Stimulated activated CD8-positive, alpha-beta memory T cell treated with anti-CD3 and anti-CD28 coated beads, Interleukin-4, amount 100 ng/mL, for 24 hours (primary cell): ENCODE measurements at places on chromosomes 3 and 15.

- DNase-seq, result no peak
These were observed 135.2 kb downstream of the TP63 start for GRCh38 chr3:189766416-189766815.

DNA sequence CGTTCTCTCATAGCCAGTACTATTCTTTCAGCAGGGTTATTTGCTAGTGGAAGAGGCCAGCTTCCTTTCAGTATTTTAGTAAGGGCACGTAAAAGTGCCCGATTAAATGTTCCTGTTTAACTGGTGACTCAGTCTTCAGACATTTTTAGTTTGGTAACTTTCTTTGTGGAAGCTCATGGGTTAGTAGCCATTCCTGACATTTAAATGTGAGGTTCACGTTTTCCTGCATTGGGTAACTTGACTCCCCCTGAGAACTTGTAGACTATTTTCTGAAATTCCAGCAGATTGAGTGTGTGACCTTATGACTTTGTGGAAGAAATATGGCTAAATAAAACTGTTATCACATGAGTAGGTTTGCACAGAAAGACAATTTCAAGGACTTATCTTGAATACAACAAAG lies 16.9 kb downstream of the ABHD2 start:
- DNase-seq, result no peak

- DNase-seq, result no peak
These were observed 40.5 kb downstream of the DPPA2 start for GRCh38 chr3:109275702-109276293.

- DNase-seq, result no peak
These were observed 4.1 kb downstream of the MINAR1 start for GRCh38 chr15:79436037-79436780.

DNA sequence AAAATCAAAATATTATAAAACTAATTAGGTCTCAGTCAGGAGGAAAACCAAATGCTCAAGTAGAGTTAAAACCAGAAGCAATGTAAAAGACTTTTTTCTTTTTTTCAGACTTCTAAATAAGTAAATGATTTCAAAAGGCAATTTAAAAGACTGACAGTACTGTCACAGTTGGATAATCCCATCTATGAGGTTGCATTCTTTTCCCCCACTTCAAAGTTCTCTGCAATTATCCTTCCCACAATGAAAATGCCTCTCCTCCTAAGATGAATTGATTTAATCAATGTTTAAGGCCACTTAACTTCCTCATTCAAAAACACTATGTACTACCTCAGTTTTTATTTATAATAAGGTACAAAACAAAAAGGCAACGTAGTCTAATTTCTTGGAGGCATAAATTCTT lies 8.1 kb downstream of the MRPL3 start:
- DNase-seq, result no peak

GRCh38 chr3:188326968-188327367 lies 173.0 kb downstream of the LPP start:
- no peak for DNase-seq

DNA sequence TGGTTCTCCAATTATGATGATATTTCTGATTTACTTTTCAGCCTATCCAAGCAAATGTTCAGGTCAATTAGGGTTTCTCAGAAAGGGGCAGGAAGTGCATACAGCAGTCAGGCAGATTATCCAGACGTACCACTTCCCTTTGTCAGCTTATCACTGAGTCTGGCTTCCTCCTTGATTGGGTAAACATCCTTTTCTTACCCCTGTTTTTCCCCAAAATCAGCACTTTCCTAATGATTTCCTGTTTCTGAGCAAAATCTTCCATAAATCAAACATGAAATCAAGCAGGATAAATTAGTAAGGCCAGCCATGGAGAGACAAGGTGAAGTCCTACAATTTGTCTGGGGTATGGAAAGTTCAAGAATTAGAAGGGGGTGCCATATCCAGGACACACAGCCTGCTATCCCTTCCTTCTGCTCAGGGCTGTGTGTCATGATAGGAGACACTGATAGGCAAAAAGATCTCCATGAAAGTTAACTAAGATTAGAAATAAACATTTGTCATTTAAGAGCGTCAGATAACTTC lies 29.0 kb downstream of the ADIPOQ start:
- DNase-seq, result no peak

DNA sequence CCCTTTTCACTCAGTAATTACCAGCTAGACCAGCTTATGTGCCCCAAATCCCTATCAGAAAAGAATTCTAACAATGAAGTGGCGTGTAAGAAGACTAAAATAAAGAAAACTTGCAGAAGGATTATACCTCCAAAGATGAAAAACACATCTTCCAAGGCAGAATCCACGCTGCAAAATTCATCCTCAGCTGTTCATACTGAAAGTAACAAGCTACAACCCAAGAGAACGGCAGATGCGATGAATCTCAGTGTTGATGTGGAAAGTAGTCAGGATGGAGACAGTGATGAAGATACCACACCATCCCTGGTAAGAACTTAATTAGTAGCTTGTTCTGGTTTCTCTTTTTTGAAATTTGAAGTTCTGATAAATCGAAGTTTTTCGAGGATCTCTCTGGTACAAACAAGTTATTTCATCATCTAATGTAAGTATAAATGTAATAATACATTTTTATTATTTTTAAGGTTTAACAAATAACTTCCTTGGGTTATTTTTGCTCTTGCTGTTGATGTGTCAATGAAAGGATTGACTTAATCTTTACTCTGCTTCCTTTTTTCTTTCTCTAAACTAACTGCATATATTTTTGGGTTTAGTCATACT lies 1.4 kb downstream of the WDR76 start:
- DNase-seq, result no peak

- DNase-seq, result no peak
These were observed 7.7 kb downstream of the SUCLG2 start for GRCh38 chr3:67646586-67647234.

- DNase-seq, result no peak
These were observed 80.8 kb downstream of the SLC49A4 start for GRCh38 chr3:122875547-122876127.

DNA sequence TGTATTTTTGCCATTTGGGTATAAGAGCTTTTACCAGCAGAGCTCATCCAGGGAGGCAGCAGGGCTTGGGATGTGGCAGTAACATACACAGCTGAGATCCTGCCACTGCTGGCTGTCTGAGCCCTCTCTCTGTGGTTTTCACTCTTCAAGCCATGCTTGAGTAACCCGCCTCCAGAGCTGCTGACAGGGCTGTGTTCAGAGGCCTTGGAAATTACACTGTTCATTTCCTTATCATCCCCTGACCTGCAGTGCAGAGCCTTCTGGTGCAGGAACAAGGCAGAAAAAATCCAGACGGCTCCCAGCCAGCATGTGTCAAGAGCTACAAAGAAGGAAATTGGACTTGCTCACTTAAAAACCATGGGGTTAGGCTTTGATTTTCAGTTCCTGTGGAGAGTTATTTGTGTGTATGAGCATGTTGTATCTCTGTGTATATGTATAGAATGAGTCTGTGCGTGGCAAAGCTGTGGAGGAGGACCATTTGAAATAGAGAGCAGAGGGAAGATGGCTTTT lies 47.0 kb downstream of the ZNF609 start:
- peak; percentile 18 for DNase-seq

DNA sequence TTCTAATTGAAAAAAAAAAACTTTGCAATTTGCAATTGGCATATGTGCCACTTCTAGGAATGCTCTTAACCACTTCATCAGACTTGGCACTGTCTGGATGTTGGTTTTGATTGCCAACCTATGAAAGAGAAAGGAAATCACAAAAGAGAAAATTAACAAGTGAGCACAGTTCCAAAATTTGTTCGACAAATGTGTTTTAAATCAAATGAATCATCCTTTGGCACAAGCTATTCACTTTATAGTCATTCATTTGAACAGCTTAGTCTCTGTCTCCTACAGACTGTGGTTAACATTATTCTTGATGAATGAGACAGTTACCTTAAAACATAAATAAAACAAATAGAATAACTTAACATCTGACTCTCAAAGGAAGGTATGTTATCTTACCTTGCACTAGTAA lies 265.0 kb downstream of the EPHA3 start:
- no peak for DNase-seq

GRCh38 chr3:182793663-182794454 lies 555 bp downstream of the ATP11B start:
- DNase-seq, result no peak

DNA sequence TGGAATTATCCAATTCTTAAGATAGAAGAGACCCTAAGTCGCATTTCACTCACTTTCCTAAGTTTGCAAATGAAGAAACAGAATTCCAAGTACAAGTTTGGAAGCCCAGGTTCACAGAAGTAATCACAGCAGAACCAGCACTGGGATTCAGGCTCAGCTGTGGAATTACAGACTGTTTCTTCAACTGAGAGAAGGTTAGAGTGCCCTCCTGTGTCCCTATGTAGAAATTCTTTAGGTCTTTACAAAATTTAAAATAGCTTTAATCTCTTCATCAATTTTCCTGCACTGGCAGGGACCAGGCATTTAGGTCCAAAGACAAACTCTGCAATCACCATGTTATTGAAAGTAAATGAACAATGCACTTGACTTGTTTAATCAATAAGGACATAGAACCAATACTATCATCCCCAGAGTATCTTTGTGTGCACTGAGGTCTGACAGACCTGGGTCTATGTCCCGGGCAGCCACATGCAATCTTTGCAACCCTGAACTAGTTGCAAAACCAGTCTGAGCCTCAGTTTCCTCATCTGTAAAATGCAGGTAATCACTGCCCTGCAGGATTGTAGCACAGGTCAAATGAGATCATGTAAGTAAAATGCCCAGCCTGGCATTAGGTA lies 96.3 kb upstream of the ZBED2 start:
- no peak for DNase-seq

GRCh38 chr15:64749999-64750657 lies 25.3 kb downstream of the RBPMS2 start:
- no peak for DNase-seq

- DNase-seq, result no peak
These were observed 329.7 kb downstream of the RORA start for GRCh38 chr15:60899322-60899966.

- no peak for DNase-seq
These were observed 426.5 kb upstream of the RASGRP1 start for GRCh38 chr15:38991126-38991525.

DNA sequence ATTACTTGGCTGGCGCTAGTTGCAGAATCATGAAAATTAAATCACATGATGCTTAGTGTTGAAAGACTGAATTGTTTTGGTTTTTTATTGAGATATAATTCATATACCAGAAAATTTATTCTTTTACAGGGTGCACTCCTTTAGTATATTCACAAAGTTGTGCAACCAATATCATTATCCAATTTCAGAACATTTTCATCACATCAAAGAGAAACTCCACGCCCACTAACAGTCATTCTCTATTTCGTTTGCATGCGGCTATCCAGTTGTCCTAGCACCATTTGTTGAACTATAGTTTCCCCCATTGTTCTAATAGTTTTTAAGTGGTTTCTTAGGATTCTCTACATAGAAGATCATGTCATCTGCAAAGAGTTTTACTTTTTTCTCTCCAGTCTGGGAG lies 3.7 kb downstream of the EHD4 start:
- no peak for DNase-seq

GRCh38 chr3:118229196-118229595 lies 805.5 kb downstream of the IGSF11 start:
- DNase-seq, result no peak

DNA sequence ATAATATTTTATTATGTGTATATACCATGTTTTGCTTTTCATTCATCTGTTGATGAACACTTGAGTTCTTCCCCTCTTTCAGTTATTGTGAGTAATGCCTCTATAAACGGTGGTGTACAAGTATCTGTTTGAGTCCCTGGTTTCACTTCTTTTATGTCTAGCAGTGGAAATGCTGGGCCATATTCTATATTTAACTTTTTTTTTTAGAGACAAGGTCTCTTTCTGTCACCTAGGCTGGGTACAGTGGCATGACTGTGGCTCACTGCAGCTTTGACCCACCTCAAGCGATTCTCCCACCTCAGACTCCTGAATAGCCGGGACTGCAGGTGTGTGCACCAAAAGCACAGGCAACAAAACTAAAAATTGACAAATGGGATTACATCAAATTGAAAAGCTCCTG lies 19.9 kb downstream of the GOLM2 start:
- no peak for DNase-seq

DNA sequence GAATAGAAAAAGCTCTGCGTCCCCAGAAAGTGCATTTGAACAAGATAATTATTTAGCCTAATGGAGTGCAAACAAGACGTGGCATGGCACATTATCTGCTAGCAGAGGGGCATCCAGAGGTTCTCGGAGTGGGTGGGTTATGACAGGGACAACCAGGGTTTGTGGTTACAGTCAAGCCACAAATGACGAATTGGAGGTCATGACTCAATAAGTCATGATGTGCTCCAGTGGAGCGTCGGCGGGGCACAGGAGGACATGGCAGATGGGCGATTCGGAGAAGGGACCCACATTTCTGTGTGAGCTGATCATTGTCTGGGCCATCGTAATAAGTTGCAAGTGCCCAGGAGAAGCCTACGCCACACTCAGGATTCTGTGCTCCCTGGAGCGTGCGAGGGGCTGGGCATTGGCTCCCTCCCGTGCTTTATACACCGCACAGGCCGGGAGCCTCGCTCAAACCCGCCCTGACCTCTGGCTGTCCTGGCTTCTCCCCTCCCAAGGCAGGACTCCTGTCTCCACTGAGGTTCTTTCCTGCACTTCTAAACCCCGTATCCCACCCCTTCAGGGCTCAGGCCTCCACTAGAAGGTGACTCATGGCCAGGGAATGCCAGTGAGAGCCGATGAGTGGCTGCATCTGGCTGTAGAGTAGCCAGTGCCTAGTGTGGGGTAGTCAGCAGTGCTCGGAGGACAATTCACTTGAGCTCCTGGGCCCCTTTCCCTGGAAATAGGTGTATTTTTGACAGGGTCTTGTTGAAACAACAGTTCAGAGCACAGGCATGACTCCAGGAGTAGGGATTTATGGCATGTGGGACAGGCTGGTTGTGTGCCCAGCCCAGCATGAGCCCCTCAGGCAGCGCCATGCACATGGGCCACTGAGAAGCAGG lies 67.4 kb downstream of the GRIP2 start:
- DNase-seq, result no peak

DNA sequence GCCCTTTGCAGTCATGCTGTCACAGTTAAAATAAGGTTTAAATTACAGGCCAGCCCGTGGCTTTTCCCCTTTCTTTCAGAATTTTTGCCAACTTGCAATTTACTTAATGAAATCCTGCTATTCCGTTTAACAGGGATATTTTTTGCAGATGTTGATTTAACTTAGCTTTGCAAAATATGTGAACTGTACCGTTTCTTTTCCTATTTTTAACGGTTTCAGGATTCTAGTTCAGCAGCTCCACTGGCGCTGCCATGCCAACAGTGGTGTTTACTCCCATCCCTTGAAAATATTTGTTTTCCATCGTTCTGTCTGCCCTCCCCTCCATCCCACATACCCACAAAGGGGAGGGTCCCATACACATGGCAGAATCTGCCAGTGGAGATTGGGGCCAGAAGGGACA lies 54.3 kb downstream of the SMAD6 start:
- DNase-seq, result no peak
